HCT116 (cell line): ENCODE measurements at places on chromosomes 5 and 9. TPM values are rescaled to one million over a fixed set of nuclear protein-coding genes. Genes with fewer than 3 reads are reported as not detected.

DNA sequence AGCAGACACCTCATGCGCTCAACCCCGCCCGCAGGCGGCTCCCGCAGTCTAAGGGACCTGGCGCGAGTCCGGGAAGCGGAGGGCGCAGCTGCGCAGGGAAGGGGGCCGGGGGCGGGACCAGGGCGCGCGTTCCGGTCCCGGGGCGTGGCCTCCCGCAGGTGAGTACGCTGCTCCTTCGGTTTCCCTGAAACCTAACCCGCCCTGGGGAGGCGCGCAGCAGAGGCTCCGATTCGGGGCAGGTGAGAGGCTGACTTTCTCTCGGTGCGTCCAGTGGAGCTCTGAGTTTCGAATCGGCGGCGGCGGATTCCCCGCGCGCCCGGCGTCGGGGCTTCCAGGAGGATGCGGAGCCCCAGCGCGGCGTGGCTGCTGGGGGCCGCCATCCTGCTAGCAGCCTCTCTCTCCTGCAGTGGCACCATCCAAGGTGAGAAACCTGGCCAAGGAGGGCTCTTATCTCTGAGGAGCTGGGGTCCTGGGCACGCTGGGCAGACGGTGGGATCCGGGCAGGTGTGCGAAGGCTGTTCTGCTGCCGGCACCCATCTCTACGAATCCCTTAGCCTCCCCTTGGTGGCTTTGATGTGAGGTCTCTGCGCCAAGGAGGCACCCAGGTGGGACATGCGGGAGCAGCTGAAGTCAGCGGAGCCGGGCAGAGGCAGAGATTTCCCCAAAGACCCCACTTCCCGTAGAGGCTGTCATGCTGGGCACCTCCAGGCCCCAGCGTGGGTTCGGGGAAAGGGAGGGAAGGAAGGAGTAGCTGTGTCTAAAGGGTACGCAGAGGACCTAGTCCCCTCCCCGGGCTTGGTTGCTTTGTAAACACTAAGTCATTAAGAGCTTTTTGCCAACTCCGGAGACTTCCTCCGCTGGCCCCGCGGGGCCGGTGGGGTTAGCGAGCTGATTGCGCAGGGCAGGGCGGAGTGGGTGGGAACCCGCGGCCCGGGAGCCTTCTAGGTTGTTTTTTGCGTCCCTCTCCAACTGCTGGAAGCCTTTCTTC lies at the start of gene F2RL1:
TSS of gene F2RL1 (plus strand) at position 187 of the 988 bp plus-strand sequence. CDS start at position 340, 153 bp downstream.
- DNase-seq: peak; percentile 90
- H3K27me3 ChIP-seq: no peaks in the 10 kb centered on the region
- H3K4me3 ChIP-seq: peak within 1 kb of the TSS; percentile 99

DNA sequence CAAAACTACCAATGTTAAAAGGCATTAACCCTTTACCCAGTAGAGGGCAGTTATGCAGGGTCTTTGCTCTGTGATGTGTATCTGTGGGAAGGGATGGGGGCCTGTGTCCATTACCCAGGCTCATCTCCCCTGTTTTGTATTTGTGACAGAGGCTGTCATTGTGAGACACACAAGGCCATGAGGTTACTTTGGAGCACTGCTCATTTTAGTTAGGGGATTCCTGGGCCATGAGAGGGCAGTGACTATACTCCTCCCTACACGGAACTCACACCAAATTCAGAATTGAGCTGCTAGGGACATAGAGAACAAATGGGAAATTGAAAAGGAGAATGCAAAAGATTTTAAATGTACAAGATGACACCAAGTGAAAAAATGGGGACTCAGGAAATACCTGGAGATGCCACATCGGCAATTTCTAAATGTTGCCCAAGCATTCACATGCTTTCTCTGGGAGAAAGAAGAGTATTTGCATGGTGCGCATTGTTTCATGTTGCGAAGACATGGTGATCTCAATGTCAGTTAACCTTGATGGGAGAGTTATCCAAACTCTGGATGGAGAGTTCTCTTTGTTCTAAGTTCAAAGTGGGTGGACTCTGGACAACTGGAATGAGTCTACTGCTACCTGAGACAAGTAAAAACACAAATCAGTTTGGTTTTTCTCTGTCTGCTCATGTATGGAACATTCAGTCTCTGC lies 32.5 kb downstream of the C9orf152 start:
- H3K27me3 ChIP-seq: no peaks in the 10 kb centered on the region
- H3K36me3 ChIP-seq: no peaks in the 10 kb centered on the region; the same call in 1 of the 2 replicates
- no peak for DNase-seq
- no peak overlapping the region for H3K27ac ChIP-seq
- H3K4me3 ChIP-seq: no peak overlapping the region
- no peaks in the 10 kb centered on the region for H3K4me1 ChIP-seq

DNA sequence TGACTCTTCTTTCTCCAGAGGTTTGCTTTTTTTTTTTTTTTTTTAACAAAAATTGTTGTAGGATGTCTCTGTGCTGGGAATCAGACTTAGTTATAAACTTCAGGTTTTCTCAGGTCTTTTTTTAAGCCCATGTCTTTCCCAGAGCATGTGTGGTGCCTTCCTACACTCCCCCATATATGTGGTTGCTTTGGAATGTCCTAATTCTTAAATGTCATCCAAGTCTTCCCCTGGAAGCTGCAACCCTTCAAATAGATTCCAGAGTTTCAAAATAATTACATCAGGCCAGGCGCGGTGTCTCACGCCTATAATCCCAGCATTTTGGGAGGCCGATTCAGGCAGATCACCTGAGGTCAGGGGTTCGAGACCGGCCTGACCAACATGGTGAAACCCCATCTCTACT lies 73.2 kb upstream of the FAM120A start:
- H3K27ac ChIP-seq: no peak overlapping the region
- no peaks in the 10 kb centered on the region for H3K36me3 ChIP-seq
- DNase-seq: no peak

GRCh38 chr5:115084246-115084793 lies 85.4 kb downstream of the TRIM36 start:
- H3K27me3 ChIP-seq: no peaks in the 10 kb centered on the region
- no peak overlapping the region for H3K27ac ChIP-seq
- no peak overlapping the region for H3K4me3 ChIP-seq
- no peaks in the 10 kb centered on the region for H3K36me3 ChIP-seq
- H3K4me1 ChIP-seq: no peaks in the 10 kb centered on the region

DNA sequence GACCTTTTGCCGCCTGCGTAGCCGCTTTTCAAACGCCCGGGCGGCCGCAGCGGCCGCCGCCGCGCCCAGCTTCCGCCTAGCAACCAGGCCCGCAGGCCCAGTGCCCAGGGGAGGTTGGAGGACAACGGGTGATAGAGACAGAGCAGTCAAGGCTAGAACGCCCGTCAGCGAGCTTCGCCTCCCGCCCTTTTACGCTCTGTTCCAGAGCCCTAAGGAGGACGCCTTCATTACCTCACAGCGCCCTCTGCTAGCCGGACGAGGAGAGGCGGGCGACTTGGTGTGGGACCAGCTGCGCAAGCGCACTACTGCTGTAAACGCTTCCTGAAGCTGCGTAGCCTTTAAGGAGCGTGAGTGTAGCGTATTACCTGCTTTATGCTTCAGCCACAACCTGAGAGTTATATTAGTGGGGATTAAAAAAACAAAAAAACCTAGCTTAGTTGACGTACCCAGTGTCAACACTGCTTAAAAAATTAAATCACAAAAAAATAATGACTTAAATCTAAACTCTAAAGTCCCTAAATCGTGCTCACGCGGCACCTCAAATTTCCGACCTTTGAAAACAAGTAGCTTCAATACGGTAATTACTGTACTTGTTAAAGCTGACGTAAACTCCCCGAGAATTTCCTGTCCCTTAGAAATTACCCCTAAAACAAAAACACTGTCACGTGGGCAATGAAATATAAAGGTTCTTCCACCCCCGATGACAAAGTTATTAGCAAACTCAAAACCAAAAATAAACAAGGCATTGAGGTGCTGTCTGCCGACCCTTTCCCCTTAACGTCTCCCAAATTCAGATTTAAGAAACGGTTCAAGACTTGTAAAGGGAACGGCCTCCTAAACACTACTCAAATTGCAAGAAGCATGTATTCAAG lies at the start of gene CEP120:
TSS of gene CEP120 (minus strand) at position 126 of the 872 bp plus-strand sequence. CDS start 405 bp downstream, outside the sequence.
- H3K27ac ChIP-seq: peak within 1 kb of the TSS; percentile 53
- H3K27me3 ChIP-seq: no peaks in the 10 kb centered on the region
- H3K4me1 ChIP-seq: peaks cover 16% of the 10 kb centered on the region
- peak; percentile 99 for DNase-seq

- no peaks in the 10 kb centered on the region for H3K4me1 ChIP-seq
- no peaks in the 10 kb centered on the region for H3K27me3 ChIP-seq
- H3K4me3 ChIP-seq: no peak overlapping the region
- no peaks in the 10 kb centered on the region for H3K36me3 ChIP-seq
These were observed 20.7 kb downstream of the CWC27 start for GRCh38 chr5:64789457-64789856.

DNA sequence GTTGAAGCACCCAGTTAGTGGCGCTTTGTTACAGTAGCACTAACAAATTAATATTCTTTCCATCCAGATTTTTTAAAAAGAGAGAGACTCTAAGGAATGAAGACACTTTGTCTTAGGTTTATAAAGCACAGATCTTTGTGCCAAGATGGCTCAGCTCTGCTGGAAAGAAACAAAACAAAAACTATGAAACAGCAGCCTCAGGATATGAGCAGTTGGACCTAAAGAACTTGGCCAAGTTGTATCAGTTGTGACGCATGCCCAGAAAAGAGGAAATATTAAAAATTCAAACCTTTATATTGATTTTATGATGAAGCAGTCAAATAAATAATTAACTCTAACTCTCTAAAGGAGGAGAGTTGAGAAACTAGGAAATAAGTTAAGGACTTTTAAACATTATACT lies 427.2 kb downstream of the SPOCK1 start:
- H3K27me3 ChIP-seq: peaks cover 56% of the 10 kb centered on the region
- no peak overlapping the region for H3K27ac ChIP-seq
- DNase-seq: no peak
- H3K36me3 ChIP-seq: no peaks in the 10 kb centered on the region
- no peak overlapping the region for H3K4me3 ChIP-seq

DNA sequence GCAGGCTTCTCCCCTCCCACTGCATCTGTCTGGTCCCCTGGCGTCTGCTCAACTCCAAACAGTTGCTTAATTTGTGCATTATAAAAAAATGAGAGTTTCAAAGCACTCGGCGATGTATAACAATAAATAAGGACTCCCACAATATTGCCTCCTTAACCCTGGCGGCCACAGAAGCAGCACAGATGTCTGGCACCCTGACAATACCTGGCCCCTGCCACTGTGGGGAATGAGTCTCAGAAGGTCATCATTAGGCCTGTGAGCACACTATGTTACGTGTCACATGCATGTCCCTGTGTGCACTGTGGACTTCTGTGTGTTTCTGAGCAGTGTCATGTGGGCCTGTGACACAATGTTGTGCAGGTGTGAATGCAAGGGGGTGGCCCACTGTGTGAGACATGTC lies 236.5 kb downstream of the PBX3 start:
- DNase-seq: no peak
- H3K36me3 ChIP-seq: no peaks in the 10 kb centered on the region
- H3K27ac ChIP-seq: no peak overlapping the region
- H3K4me1 ChIP-seq: no peaks in the 10 kb centered on the region
- no peak overlapping the region for H3K4me3 ChIP-seq
- H3K27me3 ChIP-seq: no peaks in the 10 kb centered on the region

DNA sequence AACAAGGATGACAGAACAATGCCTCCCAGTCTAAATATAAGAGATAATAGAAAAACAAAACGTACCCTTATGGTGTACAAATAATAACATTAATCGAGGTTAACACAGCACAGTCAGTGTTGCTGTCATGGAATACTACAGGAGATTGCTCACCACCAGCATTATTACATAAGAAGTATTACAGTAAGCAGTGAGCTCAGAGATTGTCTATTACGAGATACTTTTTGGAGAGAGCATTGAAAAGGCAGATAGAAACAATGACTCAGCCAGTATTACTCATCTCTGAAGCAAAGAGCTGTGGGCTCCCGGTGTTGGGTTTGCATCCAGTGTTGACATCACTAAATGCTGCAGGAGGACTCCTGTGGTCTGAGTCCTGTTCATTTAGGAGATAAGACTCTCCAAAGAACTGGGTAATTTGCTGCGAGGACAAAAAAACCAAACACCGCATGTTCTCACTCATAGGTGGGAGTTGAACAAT lies 191.9 kb upstream of the SEMA6A start:
- H3K27ac ChIP-seq: no peak overlapping the region
- peak; percentile 69 for DNase-seq
- H3K36me3 ChIP-seq: no peaks in the 10 kb centered on the region

Gene FOXD4L3
- total RNA-seq: 0.25 TPM

DNA sequence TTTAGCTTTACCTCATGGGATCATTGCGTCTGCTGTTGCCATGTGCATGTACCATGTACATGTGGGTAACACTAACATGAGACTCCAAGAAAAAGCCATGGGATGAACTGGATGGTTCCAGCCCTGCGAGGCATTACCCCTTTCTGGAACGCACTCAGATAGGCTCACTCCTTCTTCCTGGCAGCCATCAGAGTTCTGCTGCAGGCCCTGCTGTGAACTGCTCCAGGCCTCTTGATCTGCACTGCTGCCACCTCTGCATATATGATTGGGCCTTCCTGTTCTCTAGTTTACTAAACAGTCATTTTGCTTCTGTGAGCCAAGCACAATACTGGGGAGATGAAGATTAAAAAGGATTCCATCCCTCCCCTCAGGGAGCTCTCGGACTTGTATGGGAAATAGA lies 220.5 kb downstream of the CD180 start:
- H3K36me3 ChIP-seq: no peaks in the 10 kb centered on the region
- peaks cover 34% of the 10 kb centered on the region for H3K27me3 ChIP-seq
- no peak overlapping the region for H3K4me3 ChIP-seq
- H3K4me1 ChIP-seq: no peaks in the 10 kb centered on the region

Gene RANBP17
- 18.2 TPM for total RNA-seq

DNA sequence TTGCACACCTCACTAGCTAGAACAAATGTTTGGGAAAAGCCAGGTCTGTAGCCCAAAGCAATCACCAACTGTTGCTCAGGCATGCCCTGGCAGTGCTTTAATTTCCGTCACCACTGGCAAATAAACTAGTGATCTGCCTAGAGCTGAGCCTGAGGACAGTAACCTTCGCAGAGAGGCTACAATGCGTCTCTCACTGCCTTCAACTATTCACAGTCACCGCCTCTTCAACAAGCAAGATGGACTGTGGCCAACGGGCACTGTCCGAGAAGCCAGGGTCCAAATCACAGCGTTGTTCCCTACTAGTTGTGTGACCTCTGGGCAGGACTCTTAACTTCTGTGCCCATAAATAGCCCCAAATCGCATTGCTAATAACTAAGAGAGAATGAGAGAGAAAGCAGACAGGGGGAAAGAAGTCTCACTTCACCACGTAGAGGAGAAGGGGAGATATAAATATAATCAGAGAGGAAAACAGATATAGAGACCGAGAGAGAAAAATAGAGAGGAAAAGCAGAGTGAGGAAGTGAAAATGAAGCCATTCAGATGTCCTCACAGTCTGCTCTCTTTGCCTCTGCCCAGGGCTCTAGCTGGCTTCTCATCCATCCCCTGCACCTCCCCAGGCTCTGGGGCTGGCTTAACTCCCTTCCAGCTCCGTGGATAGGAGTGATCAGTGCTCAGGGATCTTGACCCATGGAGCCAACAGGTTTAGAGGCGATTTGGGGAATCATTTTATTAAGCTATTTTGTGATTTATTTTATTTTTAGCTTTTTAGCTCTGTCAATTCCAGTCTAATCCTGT lies 157.9 kb downstream of the ZDHHC21 start:
- no peak overlapping the region for H3K4me3 ChIP-seq
- peaks cover 31% of the 10 kb centered on the region for H3K27me3 ChIP-seq
- H3K27ac ChIP-seq: no peak overlapping the region
- no peaks in the 10 kb centered on the region for H3K36me3 ChIP-seq

- no peaks in the 10 kb centered on the region for H3K4me1 ChIP-seq
- no peaks in the 10 kb centered on the region for H3K36me3 ChIP-seq
- no peaks in the 10 kb centered on the region for H3K27me3 ChIP-seq
- no peak overlapping the region for H3K4me3 ChIP-seq
These were observed 213.4 kb downstream of the MARCHF11 start for GRCh38 chr5:15966066-15966640.

Gene OMD
- total RNA-seq: not detected
